Osteoblast (primary cell): ENCODE measurements at places on chromosomes 12 and 14. TPM values are rescaled to one million over a fixed set of nuclear protein-coding genes. Genes with fewer than 3 reads are reported as not detected.

The DYNLL1 gene
- 162 and 168 TPM in 2 replicates for total RNA-seq

The MYBPC1 gene
- total RNA-seq, result not detected in 2 replicates

The PTHLH gene
- 2.2 and 3.2 TPM in 2 replicates for total RNA-seq

The HOXC5 gene
- 1.8 and 2.1 TPM in 2 replicates for total RNA-seq

DNA sequence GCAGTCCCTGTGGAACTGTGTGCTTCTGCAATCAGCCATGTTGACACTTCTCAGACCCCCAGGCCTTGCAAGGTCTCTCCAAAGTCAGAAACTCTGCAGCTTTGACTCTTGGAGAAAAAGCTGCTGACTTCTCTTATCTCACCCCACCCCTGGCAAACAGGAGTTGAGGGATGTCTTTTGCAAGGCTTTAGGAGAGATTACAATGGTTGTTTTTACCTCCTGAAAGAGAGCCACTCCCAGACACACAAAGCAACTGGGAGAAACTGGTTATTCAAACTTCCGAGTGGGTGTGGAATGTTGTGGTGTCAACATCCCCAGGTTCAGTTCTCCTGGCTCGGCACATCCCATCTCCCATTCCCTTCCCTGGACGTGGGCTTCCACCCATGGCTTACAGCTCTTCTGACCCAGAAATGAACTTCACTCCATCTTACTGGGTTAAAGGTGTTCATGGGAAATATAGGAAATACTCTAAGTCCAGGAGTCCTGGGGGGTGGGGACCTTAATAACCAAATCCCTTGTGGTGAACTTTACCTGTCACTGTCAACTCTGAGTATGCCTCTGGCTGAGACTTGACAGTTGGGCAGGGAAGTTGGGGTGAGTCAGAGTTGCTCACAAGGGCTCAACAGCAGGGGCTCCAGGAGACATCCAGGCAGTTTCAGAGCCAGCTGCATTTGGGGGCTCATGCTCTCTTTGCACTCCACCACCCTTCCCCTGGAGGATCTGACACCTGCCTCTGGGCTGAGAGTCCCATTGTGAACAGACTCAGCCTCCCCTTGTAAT is 41.9 kb downstream of the CCDC177 start:
- no peak for DNase-seq

DNA sequence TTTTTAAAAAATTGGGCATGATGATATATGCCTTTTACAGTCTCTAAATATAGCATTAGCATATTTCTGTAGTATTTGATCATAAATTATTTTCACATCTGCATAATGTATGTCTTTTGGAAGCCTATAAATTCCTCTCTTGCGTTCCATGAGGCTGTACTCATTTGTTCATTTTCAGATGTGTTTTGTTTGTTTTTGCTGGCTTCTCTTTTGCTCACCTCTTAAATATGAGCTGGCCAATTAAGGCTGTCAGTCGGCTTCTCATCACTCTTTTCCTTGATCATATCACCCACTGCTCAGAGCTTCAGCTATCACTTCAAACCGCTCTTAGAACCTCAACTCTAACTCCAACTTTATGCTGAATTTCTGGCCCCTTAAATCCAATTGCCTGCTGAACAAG is 6.6 kb downstream of the TMEM263 start:
- no peak for DNase-seq

GRCh38 chr14:77033622-77034589 is 5.4 kb upstream of the IRF2BPL start:
- peak; percentile 91 for DNase-seq

DNA sequence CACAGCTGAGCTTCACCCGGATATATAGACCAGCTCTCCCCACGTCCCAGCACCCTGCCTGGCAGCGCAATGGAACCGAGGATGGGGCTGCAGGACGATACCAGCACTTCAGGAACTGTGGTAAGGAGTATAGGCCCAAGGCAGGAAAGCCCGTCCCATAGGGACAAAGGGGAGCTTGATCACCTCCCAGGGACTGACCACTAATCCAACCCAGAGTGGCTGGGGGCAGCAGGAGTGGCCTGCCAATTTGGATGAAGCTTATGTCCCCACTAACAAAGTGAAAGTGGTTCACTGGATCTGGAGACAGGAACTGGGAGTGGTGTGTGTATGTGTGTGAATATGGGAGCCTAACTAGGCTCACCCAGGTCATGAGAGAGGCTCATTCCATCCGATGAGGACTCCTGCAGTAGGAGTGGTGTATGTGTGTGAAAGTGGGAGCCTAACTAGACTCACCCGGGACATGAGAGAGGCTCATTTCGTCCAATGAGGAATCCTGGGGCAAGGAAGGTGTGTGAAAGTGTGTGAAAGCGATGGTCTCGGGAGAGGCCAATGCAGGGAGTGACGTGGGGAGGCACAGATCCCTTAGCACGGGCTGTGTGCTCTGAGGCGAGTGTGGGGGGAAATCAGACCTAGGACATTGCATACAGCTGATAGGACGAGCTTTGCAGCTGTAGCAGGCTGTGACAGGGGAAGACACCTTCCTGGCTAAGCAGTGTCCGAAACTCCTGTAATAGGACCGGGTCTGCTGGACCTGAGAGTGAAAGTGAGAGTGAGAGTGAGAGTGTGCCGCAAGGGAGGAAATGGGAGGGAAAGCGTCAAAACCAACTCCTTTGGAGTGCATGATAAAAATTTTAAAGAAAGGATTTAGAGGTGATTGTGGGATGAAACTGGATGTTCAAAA is 25.7 kb downstream of the KLRK1 start:
- no peak for DNase-seq

- DNase-seq, result no peak
Measured at GRCh38 chr12:81863406-81863805, 104.3 kb upstream of the PPFIA2 start.

DNA sequence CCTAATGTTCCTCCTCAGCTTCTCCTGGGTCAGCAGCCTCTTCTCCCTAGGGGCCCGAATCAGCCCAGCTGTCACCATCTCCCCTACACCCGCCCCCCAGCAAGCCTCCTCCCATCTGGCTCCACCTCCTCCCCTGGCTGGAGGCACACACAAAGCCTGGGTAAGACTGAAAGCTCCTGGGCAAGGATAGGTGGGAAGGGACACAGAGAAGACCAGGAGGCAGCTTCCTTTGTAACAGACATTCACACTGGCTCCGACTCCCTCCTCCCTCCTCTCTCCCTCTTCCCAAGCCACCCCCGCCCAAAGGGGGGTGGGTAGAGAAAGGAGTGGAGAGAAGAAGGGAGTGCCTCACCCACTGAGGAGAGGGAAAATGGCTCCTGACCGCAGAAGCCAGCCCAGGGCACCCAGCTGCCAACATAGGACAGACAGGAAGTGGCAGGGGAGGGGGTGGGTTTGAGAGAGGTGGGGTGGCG is 4.0 kb downstream of the CHD4 start:
- peak; percentile 92 for DNase-seq

DNA sequence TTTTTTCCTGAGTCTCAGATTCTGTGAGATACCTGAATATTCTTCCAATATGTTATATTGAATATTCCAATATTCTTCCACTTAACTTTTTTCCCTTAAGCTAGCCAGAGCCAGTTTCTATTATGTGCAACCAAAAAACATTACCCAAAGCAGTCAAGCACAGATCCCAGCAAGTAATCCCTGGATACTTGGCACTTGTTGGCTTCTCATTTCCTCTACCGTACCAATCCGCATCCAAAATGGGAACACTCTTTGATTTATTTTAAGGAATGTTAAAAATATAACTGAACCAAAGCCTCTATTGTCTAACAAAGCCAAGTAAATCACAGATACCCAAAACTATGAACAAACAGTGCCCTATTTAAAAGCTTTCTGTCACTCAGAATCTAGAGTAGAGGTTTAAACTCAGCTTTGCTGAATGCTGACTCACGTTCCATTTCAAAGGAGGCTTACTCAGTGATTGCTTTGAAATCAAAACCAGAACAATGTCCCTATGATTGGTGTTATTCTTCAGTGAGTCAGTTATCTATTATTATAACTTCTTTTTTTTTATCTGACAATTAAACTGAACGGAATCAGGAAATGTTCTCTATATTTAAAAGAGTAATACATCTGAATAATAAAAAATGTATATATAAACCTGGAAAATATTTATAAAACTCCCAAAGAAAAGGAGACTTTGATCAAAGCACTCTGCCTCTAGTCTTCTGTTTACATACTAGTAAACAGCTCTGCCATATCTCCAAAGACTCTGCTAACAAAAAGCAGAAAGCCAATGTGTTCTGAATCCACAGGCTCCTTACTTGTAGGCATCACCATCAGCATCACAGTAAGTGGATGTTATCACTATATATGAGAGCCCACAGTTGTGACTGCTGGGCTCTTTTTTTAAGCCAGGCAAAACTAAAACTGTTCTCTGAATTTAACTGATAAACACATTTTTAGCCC is 360.8 kb downstream of the CCDC91 start:
- DNase-seq, result peak; percentile 74

GRCh38 chr14:96089401-96089800 is 50.2 kb downstream of the C14orf132 start:
- DNase-seq, result no peak

GRCh38 chr14:60679566-60680258 is 30.4 kb upstream of the SIX1 start:
- no peak for DNase-seq

DNA sequence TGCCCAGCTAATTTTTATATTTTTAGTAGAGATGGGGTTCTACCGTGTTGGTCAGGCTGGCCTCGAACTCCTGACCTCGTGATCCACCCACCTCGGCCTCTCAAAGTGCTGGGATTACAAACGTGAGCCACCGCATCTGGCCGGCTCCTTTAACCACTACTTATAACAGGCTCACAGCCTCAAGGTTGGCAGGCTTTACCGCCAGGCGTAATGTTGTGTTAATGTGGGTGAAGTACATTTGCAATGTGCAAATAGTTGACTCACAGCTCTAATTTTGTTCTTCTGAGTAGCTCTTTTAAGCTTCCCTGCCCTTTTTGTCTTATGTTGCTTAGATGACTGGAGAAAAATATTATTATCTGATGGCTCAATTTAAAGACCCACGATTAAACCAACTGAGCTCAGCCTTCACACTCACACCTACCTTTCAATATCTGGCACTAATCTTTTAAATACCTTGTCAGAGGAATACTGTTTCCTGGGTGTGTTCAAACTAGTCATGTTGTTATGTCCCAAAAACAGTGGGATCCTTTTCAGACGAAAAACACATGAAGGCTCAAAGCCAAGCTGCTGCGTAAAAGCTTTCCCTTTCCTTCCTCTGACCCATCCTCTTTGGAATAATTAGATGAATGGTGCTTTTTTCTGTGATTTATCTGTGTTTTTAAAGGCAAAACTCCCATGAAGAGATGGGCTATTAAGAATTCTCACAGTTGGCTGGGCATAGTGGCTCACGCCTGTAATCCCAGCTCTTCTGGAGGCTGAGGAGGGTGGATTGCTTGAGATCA is 57.2 kb upstream of the USP44 start:
- peak; percentile 86 for DNase-seq

DNA sequence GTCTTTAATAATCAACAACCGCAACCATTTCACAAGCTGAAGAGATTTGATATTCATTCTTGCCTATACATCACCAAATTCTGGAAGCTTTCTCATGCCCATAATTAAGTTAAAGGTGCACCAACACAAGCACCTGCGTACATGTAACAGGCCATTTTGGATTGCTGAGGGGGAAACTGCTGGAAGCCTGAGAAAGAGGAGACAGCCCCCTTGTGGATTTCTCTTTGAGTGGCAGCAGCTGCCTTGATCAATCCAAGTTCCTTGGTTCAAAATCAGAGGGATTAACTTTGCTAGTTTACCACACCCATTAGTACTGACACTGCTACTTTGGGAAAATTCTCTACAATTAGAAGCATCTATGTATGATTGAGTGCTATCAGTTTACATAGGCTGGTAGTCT is 321.1 kb downstream of the NOVA1 start:
- no peak for DNase-seq

GRCh38 chr12:106953352-106954250 is 2.1 kb upstream of the TMEM263 start:
- DNase-seq, result peak; percentile 17

DNA sequence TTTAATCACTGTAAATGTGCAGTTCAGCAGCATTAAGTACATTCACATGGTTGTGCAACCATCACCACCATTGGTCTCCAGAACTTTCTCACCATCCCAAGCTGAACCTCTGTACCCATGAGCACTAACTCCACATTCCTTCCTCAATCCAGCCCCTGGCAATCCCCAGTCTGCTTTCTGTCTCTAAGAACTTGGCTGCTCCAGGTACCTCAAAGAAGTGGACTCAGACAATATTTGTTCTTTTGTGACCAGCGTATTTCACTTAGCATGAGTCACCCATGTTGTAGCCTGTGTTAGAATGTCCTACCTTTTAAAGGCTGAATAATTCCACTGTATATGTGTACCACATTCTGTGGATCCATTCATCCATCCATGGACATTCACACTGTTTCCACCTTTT is 64.6 kb downstream of the SLC24A4 start:
- DNase-seq, result no peak

DNA sequence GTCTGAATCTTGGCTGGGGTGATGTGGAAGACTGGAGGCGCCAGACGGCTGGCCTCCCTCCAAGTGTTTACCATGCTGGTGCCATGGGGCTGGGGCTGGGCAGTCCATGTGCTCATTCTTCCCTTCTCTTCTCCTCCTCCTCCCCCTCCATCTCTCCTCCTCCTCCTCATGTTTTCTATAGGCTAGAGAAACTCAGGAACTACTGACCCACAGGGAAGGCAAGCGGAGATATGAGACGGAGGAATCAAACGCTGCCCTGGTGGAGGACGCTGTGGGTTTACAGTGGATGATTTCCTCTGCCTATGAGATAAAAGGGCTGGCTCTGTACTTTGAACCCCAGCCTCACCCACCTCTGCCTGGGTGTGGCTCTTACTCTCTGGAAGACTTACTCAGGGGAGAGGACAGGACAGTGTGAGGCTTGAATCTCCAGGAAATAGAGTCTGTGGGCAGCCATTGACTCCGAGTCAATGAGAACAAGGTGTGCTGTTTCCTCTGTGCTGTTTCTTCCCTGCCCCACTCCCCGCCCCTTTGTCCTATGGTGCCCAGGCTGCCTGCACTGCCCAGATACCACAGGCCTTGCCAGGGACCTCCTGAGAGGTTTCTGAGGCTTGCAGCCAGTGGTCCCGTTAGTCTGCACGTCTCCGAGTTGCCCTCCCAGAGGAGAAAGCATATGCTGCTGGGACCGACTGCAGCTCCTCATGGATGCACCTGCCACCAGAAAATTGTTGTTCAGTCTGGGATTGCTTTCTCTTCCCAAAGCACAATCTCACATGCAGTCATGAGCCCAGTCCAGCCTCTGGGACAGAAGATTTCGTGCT is 132.6 kb upstream of the ARHGAP5 start:
- DNase-seq, result no peak

- DNase-seq, result no peak
Measured at GRCh38 chr12:80217011-80217535, 117.7 kb downstream of the OTOGL start.

DNA sequence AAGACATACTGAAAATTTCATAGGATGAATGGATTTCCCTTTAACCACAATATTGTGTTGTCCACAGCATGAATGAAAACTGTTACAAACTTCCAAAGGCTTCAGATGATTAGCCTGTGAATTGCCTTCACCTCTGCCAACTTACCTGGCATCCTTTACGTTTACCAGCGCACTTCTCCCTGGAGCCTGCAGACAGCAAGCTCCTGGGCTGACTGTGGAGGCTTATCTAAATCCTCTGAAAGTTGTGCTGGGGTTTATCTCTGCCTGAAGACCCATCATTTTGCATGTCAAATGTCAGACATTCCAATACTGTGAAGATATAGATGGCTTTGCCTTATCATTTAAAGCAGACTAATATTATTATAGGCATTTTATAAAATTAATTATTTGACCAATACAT is 403.0 kb downstream of the SYT1 start:
- DNase-seq, result peak; percentile 3
